Activated CD4-positive, alpha-beta T cell treated with anti-CD3 and anti-CD28 coated beads for 4 hours (primary cell): ENCODE measurements at places on chromosomes 13 and 19.

DNA sequence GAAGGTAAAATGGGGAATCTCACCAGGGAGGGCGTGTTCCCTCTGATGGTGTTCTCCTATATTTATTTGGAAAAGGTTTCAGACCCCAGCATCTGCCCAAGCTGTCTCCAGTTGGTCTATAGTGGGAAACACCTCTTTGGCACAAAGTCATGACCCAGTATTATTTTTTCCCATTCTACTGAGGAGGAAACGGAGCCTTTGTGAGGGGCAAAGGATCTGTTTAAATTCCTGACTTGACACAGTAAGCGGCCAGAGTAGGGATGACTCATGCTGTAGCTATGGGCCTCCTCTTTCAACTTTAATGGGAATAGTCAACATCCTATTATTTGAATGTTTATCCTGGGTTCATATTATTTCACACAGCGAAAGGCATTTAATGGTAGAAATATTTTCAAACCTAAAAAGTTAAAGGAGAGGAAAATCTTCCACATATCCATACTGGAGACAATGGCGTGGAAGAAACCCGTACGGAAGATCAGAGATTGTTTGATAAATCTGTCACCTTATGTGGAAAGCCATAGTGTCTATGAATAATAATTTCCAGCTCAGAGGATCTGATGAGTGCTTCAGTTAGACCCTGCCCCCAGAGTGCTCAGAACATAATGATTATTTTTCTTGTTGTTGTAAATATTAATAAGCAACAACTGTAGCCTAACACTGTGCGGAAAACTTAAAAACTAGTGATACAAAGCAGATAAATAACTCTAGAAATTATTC is 126.0 kb downstream of the FOXO1 start:
- DNase-seq: no peak

GRCh38 chr19:56699552-56699951 is 28.0 kb upstream of the ZNF835 start:
- no peak for DNase-seq

- no peak for DNase-seq
Observed at GRCh38 chr19:32138416-32138815, 207.0 kb upstream of the ZNF507 start.

DNA sequence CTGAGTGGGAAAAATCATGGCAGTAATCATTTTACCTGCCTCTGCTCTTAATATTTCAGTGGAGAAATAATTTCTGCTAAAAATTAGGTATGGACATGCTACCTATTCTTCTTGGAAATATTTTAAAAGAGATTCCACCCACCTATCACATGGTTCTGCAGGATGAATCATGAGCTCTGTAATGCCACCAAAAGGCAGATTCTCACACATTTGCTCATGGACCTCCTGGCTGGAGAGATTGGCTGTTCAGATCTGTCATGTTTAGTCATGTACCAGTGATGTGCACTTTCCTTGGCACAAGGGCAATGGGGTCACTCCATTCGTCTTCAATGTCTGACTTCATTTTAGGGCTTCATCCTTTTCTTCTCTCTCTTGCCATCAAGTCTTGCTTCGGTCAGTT is 101.8 kb upstream of the MBNL2 start:
- no peak for DNase-seq

DNA sequence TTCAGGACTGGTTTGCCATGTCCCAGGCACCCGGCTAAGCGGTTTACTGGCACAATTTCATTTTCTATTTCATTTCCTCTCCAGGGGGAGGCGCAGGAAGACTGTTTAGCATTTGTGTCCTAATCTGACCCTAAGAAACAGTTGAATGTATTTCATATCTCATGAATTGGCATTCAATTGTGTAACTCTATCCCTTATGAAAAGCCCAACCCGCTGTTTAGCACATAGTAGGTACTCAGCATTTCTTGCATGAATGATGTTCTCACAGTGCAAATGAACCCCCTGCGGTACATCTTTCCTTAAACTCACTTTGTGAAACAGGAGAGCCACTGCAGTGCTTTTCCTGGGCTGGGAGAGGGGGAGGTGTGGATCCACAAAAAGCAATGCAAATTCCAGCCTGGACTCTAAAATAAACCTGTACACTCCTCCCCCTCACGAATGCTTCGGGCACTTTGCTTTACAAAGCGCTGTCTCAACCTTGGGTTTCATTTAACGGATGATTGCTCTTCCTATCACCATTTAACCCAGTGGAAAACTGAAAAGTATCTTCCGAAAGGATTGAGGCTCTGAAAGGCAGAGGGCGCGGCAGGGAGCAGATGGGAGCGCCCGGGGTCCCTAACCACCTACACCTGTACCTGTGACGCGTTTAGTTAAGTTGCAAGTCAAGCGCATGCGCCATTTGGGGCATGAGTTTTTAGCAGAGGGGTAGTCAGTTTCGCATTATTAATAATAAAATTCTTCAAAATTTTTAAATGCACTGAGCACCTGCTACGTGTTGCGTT is 1.2 kb upstream of the EEF2 start:
- peak; percentile 64 for DNase-seq

GRCh38 chr13:44537248-44537647 is 38.9 kb downstream of the TSC22D1 start:
- DNase-seq: no peak
